ENCODE measurements at places on chromosomes 2 and 18. TPM values are rescaled to one million over a fixed set of nuclear protein-coding genes. Genes with fewer than 3 reads are reported as not detected.

NAT8 gene
- not detected for total RNA-seq

OTOS gene
- not detected for total RNA-seq

- no peak for ATAC-seq
These were observed 381.6 kb downstream of the ERBB4 start for GRCh38 chr2:212157012-212157411.

GALR1 gene
- 0.12 TPM for total RNA-seq

GREB1 gene
- total RNA-seq, result 5.1 TPM

FAM124B gene
- 7.3 TPM for total RNA-seq

DNA sequence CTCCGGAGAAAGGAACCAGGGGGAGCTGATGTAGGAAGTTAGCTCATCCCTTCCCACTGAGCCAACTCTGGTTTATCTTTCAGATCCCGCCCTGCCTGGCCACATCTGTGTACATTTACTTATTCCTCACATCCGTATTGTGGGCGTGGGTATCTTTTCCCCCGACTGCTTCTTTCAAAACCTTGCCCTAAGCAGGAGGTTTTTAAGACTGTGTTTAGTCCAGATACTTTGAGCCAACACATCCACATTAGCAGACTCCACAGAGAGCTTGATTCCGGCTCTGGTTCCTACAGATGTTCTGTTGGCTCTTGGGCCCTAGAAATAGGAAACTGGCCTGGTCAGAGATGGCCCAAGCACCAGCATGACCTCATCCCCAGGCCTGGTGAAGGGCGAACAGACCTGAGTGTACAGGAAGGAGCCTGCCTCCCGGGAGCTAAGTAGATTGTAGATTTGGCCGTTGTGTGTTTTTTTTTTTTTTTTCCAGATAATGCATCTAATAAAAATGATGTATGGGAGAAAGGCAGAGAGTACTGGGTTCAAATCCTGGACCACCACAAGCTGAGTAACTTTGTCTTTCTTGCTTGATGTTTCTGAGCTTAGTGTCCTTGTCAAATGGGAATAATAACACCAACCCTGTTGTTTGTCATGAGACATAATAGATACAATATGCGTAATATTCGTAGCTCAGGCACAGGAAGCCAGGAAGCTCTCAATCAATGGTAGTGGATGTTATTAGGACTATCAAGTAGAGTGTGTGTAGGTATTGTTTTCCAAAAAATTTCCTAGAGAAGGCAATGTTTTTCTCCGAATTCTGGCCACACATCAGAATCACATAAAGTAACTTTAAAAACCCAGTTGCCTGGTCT lies 92.3 kb downstream of the PRKCE start:
- ATAC-seq, result peak; percentile 91

DNA sequence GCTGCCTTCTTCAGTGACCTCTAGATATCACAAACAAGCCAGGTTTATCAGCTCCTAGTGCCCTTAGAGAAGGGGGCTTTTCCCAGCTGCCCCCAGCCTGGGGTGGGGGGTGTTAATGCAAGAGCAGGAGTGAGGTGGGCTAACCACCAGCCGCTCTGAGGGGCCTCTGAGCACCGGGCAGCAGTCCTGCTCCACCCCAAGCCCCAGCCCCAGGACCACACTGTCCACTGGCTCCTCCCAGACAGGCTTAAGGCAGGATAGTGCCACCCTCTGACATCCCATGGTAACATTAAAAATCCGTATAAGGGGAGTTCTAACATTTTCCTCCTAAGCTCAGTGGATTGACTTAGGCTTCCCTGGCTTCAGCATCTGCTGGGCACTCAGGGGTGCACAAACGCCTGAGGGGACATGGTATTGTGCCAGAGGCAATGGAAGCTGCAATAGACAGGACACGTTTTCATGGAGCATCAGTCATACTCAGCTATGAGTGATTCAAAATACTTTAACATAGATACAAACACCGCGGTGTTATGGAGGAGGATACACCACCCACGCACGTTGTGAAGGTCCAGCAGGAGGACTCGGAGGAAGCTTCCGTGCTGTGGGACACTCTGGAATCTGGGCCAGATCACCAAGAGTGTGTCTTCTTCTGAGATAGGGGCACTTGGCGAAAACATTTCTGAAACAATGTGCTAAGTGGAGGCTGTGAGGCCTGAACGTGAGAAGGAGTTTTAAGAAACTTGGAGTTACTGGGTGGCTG lies 112.7 kb upstream of the EPC2 start:
- no peak for ATAC-seq

LRATD1 gene
- total RNA-seq, result 12.7 TPM

DNA sequence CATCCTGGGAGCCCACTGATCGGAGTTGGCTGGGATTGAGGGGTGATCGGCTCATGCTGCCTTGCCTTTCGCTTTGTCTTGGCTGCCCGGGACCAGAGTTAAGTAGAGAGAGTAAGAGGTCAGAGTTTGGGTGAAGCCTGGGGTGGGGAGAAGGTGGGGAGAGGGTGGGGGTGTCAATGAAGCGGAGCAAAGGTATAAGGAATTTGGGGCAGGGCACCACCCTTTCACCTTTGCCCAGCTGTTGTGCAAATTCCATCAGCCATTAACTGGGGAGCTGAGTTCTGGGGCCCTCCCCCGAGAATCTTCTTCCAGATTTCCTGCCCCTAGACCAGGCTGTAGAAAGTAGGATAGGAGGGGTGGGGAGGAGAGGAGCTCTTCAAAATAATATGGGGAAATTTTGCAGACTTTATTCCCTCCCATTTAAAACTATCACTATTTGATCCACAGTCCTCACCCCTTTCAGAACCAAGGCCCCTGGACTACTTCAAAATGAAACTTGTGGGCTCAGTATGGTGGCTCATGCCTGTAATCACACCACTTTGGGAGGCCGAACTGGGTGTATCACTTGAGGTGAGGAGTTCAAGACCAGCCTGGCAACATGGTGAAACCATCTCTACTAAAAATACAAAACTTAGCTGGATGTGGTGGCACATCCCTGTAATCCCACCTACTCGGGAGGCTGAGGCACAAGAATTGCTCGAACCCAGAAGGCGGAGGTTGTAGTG lies at the start of gene SLC23A3:
SLC23A3 (minus strand) TSS at position 100 of the 725 bp plus-strand sequence; CDS start at position 55, 45 bp downstream.
- no peak for ATAC-seq

DNA sequence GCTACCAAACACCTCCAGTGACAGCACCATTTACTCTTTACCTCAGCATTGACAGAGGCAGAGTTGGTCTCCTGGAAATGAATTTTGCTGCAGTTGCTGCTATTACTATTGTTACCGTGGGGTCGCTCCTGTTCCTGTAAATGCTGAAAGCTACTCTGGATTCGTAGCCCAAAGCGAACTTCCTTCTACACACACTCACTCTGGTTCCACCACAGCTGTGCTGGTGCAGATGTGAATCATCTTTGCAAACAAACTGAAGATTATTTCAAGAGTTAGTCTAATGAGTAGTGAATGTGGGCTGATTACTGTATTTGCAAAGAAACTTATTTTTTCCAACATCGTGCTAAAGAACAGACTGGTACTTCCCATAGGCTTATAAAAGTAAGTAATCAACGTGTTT lies 304.0 kb downstream of the LPIN1 start:
- no peak for ATAC-seq

All from gastroesophageal sphincter (tissue), 4 donors.